Stimulated activated CD8-positive, alpha-beta memory T cell treated with anti-CD3 and anti-CD28 coated beads, Interleukin-4, amount 100 ng/mL, for 1 hour (primary cell): ENCODE measurements at places on chromosomes 6 and 20.

DNA sequence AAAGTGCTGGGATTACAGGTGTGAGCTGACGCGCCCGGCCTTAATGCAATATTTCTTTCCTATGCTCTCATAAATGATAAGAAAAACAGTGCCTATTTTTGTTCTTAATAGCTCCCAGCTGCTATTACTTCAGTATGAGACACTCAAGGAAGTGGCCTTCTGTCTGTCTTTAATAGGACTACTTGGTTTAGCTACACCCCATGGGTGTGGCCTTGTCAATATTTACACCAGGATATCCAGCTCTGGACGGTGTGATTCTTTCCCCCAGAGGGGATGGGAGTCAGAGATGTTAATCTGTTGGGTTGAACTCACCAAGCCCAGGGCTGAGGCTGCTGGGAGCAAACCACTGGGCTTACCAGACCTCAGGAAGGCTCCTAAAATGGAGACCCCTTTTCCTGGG, 134.2 kb downstream of the CEP57L1 start:
- no peak for DNase-seq

DNA sequence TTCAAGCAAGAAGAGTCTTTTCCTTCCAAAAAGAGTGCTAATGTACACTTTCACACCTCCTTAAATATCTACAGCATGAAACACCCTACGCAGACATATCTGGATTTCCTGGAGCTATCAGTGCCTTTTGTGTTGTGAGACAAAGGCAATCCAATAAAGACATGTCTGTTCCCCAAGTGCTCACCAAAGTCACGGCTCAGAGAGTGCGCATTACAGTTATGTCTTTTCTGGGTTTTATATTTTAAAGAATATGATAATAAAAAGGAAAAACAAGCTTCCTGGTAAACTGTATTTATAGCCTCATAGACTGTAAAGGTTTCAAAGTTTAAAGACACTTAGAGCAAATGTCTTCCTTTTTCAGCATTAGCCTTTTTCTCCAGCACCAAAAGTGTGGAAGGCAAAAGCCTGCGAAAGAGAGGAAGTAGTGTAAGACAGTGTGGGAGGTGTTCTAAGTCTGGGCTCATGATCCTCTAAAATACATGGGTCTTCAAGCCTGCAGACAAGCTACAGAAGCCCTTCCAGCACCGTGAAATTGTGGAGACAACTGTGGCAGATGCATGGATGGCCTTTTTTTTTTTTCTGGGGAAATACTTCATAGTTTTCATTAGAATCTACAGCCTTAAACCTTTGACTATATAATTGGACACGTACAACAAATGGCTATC, 135.0 kb upstream of the SLC35B3 start:
- DNase-seq = no peak

DNA sequence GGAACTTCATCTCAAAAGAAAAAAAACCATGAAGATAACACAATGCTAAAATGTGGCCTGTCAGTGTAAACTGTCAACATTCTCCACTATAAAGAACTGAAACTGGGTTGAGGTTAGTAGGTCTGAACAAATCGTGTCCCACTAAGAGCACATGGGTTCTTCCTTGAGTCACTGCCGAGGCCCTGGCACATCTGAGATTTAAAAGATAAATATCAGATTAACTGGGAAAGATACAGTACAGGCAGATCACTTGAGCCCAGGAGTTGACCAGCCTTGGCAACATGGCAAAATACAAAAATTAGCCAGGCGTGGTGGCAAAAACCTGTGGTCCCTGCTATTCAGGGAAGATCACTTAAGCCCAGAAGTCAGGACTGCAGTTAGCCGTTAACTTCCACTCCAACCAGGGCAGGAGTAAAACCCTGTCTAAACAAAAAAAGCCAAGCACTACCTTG, 5.6 kb downstream of the EEF1A1 start:
- no peak for DNase-seq

- DNase-seq = no peak
These were observed 27.9 kb downstream of the CDYL start for GRCh38 chr6:4804095-4804494.

- DNase-seq = no peak
These were observed 43.9 kb downstream of the NR2E1 start for GRCh38 chr6:108209738-108210137.

GRCh38 chr6:144064402-144065212, 30.8 kb downstream of the SF3B5 start:
- no peak for DNase-seq

GRCh38 chr6:29678114-29678513, 2.8 kb downstream of the ZFP57 start:
- DNase-seq = no peak

- no peak for DNase-seq
These were observed 22.0 kb upstream of the VSTM2L start for GRCh38 chr20:37880726-37881591.

DNA sequence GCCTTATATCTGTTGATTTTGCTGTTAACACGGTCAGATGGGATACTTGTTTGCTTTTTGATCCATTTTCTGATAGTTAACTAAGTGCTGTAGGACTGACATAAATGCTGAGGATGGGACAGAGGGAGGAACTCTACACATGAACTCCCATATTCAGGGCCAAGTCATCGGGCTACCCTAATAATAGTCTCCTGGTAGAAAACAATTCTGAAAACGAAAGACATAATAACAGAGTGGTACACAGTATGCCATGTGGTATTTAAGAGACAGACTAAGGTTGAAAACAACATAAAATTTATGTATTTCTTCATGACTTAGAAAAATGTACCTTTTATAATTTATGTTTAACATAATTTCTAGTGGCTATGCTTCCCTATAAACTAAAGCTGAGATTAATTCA, 12.0 kb downstream of the ID4 start:
- no peak for DNase-seq
